ENCODE measurements at places on chromosomes 3 and 15. TPM values are rescaled to one million over a fixed set of nuclear protein-coding genes. Genes with fewer than 3 reads are reported as not detected.

The SIDT1 gene
- total RNA-seq: 0.96 TPM

The CILP gene
- 0.04 TPM for total RNA-seq

The CYP8B1 gene
- not detected for total RNA-seq

The CPNE4 gene
- total RNA-seq: 4.3 TPM

The RFX7 gene
- total RNA-seq: 8.4 TPM

The TRPM1 gene
- not detected for total RNA-seq

The PP2D1 gene
- total RNA-seq: not detected

The CADPS gene
- not detected for total RNA-seq

The DHX36 gene
- 53.3 TPM for total RNA-seq

The ZDHHC19 gene
- total RNA-seq: 0.15 TPM

The PRKCD gene
- total RNA-seq: 24.4 TPM

The RTP1 gene
- not detected for total RNA-seq

The CRYGS gene
- total RNA-seq: 0.44 TPM

The ZNF770 gene
- 17.7 TPM for total RNA-seq

The NR2E3 gene
- 0.15 TPM for total RNA-seq

The ITPKA gene
- 2.2 TPM for total RNA-seq

The NBEAL2 gene
- 52.4 TPM for total RNA-seq

The PFKFB4 gene
- 15.7 TPM for total RNA-seq

The PARP15 gene
- not detected for total RNA-seq

The IREB2 gene
- total RNA-seq: 31.4 TPM

The RAB43 gene
- total RNA-seq: 2.8 TPM

The GOLGA8H gene
- total RNA-seq: 2.8 TPM

The SAXO2 gene
- 3.3 TPM for total RNA-seq

The COLQ gene
- total RNA-seq: 0.34 TPM

The KBTBD13 gene
- not detected for total RNA-seq

The MKRN2 gene
- total RNA-seq: 23.4 TPM

The VPS33B gene
- 13.9 TPM for total RNA-seq

The CHRNA3 gene
- 0.35 TPM for total RNA-seq

The VEPH1 gene
- total RNA-seq: not detected

The CDHR4 gene
- 0.29 TPM for total RNA-seq

The CCDC12 gene
- 60.3 TPM for total RNA-seq

The COL6A5 gene
- total RNA-seq: not detected

The ASB7 gene
- 11.1 TPM for total RNA-seq

The CHDH gene
- total RNA-seq: 1.8 TPM

The GOLGA8R gene
- total RNA-seq: 0.15 TPM

The PLCH1 gene
- total RNA-seq: 1.4 TPM

The JAGN1 gene
- total RNA-seq: 67.9 TPM

The CCR3 gene
- total RNA-seq: not detected

The PLA2G4D gene
- not detected for total RNA-seq

The EIF4A2 gene
- total RNA-seq: 148 TPM

The GOLGA8B gene
- 18.5 TPM for total RNA-seq

The EOGT gene
- 9.9 TPM for total RNA-seq

The IL5RA gene
- total RNA-seq: not detected

The FAM81A gene
- total RNA-seq: 13.3 TPM

The SOX14 gene
- total RNA-seq: not detected

The SEMA3F gene
- 11.0 TPM for total RNA-seq

The CXCR6 gene
- total RNA-seq: not detected
